H1 (cell line): ENCODE measurements at places on chromosomes 7 and 10. TPM values are rescaled to one million over a fixed set of nuclear protein-coding genes. Genes with fewer than 3 reads are reported as not detected.

The GNGT1 gene
- not detected in 2 replicates for polyA plus RNA-seq

The RADIL gene
- polyA plus RNA-seq, result 5.4 and 7.6 TPM in 2 replicates

The FAM237B gene
- not detected in 2 replicates for polyA plus RNA-seq

The OAT gene
- 40.3 and 67.8 TPM in 2 replicates for polyA plus RNA-seq

The STK17A gene
- 2.0 and 2.2 TPM in 2 replicates for polyA plus RNA-seq
